Epithelial cell of proximal tubule (primary cell): ENCODE measurements at places on chromosomes 4 and X. TPM values are rescaled to one million over a fixed set of nuclear protein-coding genes. Genes with fewer than 3 reads are reported as not detected.

Gene PLK4
- 27.9 and 29.0 TPM in 2 replicates for total RNA-seq

Gene CXCL8
- 24.9 and 31.4 TPM in 2 replicates for total RNA-seq

Gene SH3RF1
- 20.6 and 25.8 TPM in 2 replicates for total RNA-seq

Gene MMGT1
- total RNA-seq, result 16.5 and 20.9 TPM in 2 replicates

Gene BMP3
- 0.06 TPM in 1 of 2 replicates, not detected in the other for total RNA-seq

Gene TLR6
- total RNA-seq, result 0.22 and 0.29 TPM in 2 replicates

Gene FRG2
- not detected in 2 replicates for total RNA-seq

Gene JAKMIP1
- not detected in 2 replicates for total RNA-seq

Gene RAB33B
- total RNA-seq, result 3.9 and 5.9 TPM in 2 replicates

Gene PIR
- total RNA-seq, result 12.7 and 16.1 TPM in 2 replicates

Gene GATA1
- not detected in 2 replicates for total RNA-seq

Gene PRDM8
- total RNA-seq, result 0.51 and 3.7 TPM in 2 replicates

Gene TKTL2
- total RNA-seq, result not detected in 2 replicates

Gene GAGE12H
- not detected in 2 replicates for total RNA-seq

Gene IQCM
- total RNA-seq, result not detected in 2 replicates

Gene RADX
- total RNA-seq, result 1.4 and 1.6 TPM in 2 replicates

Gene TAF1
- 11.1 and 16.7 TPM in 2 replicates for total RNA-seq

Gene JADE1
- total RNA-seq, result 19.0 and 28.2 TPM in 2 replicates

Gene POU3F4
- total RNA-seq, result under 0.01 TPM in 1 of 2 replicates, not detected in the other

Gene KLHL4
- total RNA-seq, result 0.51 and 0.58 TPM in 2 replicates

Gene HSFX3
- total RNA-seq, result not detected in 2 replicates

Gene ETDA
- not detected in 2 replicates for total RNA-seq

Gene POU4F2
- total RNA-seq, result not detected in 2 replicates

Gene RPS3A
- total RNA-seq, result 3,250 and 3,667 TPM in 2 replicates

Gene IL2
- total RNA-seq, result not detected in 2 replicates

Gene TRMT2B
- total RNA-seq, result 5.0 and 14.4 TPM in 2 replicates

Gene ZCCHC18
- total RNA-seq, result 0.63 and 1.2 TPM in 2 replicates

Gene TMEM129
- 27.8 and 50.9 TPM in 2 replicates for total RNA-seq

Gene APLN
- total RNA-seq, result 0.36 and 1.8 TPM in 2 replicates

Gene TCP11X2
- total RNA-seq, result 0.12 TPM in 1 of 2 replicates, not detected in the other

Gene RRH
- total RNA-seq, result not detected in 2 replicates

Gene TMA16
- total RNA-seq, result 40.1 and 48.8 TPM in 2 replicates

Gene RNF150
- 0.58 and 0.69 TPM in 2 replicates for total RNA-seq

Gene USP17L12
- total RNA-seq, result not detected in 2 replicates

Gene NCAPG
- 56.4 and 66.9 TPM in 2 replicates for total RNA-seq

Gene RENBP
- 0.92 and 1.5 TPM in 2 replicates for total RNA-seq

Gene WDR44
- total RNA-seq, result 8.1 and 13.7 TPM in 2 replicates

Gene USP17L19
- not detected in 2 replicates for total RNA-seq

Gene AWAT2
- not detected in 2 replicates for total RNA-seq

Gene EDNRA
- total RNA-seq, result 3.3 and 3.9 TPM in 2 replicates

Gene UCP1
- total RNA-seq, result 0.43 TPM in 1 of 2 replicates, not detected in the other

Gene RAPGEF2
- 22.3 and 38.9 TPM in 2 replicates for total RNA-seq

Gene MBNL3
- total RNA-seq, result 6.3 and 8.4 TPM in 2 replicates

Gene SULT1B1
- total RNA-seq, result not detected in 2 replicates

Gene PRKG2
- total RNA-seq, result 0.51 and 1.2 TPM in 2 replicates

Gene FGFR3
- 1.0 and 8.1 TPM in 2 replicates for total RNA-seq

Gene GAGE13
- not detected in 2 replicates for total RNA-seq

Gene RAP2C
- total RNA-seq, result 16.4 and 19.6 TPM in 2 replicates

Gene EXOC1
- 16.8 and 19.2 TPM in 2 replicates for total RNA-seq

Gene TIGD4
- 0.12 and 0.36 TPM in 2 replicates for total RNA-seq

Gene SLC34A2
- 1.6 and 14.8 TPM in 2 replicates for total RNA-seq

Gene ARFIP1
- total RNA-seq, result 29.1 and 33.9 TPM in 2 replicates

Gene CAPN6
- total RNA-seq, result 0.36 and 1.2 TPM in 2 replicates
